ENCODE measurements at places on chromosomes 6 and 20.
A peak's percentile ranks its signal among the peaks of the same experiment; 100 is the strongest.

DNA sequence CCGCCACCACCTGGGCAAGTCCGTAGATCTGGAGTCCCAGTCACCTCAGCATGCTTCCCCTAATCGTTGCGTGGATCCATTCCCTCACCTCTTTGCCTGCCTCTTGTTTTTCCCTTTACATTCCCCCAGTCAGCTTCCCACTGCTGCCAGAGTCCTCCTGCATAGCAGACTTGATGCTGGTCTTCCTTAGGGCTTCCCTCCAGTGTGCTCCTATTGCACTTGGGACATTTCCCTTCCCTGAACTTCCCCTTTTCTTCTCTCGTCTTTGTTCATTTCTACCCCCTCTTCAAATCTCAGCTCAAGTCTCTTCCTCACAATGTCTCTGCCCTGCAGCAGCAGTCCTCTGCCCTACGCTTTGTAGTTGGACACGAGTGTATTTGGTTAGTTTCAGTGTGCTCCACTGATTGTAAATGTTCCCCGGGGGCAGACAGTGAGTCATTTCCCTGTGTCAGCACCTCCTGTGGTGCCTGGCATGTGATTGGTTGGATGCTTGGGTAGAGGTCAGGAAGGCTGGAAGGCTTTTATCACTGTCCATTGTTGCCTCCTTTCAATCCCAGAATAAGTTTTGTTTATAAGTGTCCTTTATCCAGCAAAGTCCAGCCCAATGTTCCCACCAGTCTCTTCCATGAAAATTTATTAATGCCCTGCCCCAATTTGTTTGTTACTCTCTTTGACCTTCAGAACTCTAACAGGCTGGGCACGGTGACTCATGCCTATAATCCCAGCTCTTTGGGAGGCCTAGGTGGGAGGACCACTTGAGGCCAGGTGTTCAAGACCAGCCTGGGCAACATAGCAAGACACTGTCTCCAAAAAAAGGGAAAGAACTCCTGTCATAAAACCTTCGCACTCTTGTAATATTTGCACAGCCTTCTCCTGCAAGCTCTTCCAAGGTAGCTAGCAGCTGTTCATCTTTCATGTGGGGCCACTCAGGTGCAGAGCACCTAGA is 38.3 kb downstream of the FAM120B start:
- DNase-seq, result peak; percentile 40

- DNase-seq, result no peak
Observed at GRCh38 chr6:1970151-1970561, 275.2 kb downstream of the GMDS start.

- no peak for DNase-seq
Observed at GRCh38 chr6:136822046-136822375, 381 bp upstream of the PEX7 start.

DNA sequence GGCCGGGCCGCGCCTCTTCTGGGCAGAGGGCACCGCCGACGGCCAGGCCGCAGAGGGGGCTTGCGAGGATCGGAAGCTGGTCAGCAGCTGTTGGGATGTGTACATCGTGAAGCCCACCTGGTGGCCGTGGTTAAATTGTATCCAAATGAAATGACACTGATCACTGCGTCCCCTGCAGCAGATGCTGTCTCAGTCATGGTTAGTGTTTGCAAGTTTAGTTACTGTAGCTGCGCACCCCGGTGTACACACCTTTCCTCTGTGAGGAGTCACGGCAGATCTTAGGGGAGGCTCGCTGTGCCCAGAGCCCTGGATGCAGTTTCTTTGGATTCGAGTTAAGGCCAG is 653 bp downstream of the NAA20 start:
- no peak for DNase-seq

DNA sequence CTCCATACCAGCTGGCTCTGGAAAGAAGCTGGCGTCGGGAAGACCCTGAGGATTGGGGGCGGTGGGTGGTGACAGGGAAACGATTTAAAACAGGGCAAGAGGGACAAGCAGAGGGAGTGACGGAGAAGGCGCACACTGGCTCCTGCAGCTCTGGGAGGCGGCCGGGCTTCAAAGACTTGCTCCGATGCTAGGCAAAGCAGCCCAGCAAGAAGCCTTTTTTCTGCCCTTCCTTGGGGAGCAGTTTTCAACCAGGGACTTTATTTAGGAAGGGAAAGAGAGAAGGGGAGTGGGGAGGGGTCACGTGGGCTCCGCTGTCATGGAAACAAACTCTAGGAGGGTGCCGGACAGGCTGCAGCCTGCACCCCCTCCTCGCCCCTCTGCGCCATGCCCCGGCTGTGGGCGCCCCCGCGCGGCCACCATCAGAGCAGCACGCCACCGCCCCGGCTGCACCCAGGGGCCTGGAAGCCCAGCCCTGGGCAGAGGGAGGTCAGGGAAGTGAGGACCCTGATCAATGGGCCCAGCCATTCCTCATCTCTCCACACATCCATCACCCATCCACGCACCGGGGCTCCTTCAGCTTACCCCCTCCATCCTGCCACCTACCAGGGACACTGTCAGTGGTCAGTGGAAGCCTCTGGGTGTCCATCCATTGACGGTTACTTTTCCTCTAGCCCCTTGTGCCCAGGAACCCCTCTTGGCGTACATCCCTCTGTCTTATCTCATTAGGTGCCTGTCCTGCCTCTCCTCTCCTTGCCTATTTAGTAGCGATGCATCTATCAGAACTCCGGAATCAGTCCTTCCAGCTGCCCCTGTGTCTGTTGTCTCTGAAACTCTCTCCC is 66.6 kb upstream of the CCDC167 start:
- DNase-seq, result peak; percentile 48

GRCh38 chr6:136795996-136796395 is 3.7 kb upstream of the MAP3K5 start:
- DNase-seq, result no peak

DNA sequence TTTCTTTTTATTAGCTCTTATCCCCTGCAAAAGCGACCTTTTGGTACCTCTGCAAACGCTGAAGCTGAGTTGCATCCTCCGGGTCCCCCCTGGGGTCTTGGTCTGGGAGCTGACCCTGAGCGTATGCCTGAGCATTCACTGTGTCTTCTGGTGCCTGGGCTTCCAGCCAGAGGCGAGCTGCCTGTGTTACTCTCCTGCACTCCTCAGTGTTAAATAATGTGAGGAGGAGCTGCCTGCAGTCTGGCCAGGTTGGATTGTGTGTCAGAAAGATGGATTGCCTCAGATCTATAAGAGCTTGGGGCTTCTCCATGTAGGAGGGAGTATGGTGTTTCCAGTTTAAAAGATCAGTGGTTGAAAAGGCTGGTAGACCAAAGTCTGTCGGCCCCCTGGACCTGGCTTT is 8.7 kb upstream of the GMPR start:
- no peak for DNase-seq

DNA sequence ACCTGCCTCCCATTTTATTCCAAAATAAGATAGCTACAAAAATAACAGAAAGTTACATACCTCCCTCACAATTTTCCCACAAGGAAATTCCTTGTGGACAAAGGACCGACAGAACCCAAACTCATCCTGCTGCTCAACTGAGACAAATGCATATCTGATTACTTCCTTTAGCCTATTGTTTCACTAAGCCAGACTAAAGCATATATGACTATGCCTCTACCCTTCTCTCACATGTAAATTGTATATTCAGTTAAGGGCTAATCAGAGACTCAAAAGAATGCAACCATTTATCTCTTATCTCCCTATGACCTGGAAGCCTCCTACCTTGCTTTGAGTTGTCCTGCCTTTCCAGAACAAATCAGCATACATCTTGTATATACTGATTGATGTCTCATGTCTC is 72.1 kb downstream of the MANEA start:
- DNase-seq, result no peak

DNA sequence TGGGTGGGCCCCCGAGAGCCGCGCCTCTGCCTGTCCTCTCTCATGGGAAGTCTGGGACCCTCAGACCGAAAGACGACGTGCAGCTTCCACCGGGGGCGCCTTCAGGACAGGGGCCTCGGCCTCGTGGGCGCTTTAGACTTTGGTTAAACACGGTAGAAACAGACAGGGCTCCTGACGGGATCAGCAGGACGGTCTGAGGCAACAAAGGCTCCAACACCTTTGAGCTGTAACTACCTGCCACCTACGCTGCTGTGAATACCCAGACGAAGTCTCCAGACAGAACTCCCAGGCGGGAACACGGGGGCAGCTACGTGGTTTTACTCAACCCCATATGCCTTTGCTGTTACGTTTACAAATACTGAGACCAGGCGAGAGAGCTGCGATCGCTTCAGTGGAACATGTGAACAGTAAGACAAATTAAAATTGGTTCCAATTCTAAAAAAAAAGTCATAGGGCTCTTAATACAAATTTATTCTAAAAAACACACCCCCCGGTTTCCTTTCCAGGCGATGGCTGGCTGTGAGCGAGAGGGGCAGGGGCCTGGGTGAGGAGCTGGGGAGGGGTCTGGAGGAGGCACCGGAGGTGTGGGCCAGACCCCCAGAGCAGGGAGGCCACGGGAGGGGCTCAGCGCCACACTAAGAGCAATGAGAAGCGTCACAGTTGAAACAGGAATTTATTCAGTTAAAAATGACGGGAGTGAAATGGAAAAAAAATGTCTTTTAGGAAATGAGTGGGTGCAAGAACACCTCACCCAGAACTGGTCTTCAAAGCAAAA is 453.2 kb downstream of the QKI start:
- no peak for DNase-seq

DNA sequence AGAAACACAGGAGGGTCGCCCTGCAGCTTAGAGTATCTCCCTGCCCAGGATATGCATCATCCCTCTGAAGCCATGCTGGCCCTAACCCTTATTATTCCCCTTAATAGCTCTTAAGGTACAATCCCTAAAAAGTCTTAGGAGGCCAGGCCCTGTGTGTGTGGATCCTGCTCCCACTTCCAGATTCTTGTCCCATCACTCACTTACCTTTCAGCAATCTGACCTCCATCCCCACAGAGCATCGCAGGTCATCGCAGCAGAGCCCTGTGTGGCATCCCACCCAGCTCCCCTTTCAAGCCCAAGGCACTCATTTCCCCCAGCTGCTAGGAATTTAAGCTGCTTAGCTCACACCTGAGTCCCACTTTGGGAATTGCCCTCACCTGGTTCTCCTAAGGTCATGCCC is 223.8 kb upstream of the SMLR1 start:
- no peak for DNase-seq

- no peak for DNase-seq
Observed at GRCh38 chr20:5510446-5510845, 193.7 kb upstream of the PROKR2 start.

- no peak for DNase-seq
Observed at GRCh38 chr6:14172562-14172961, 55.0 kb downstream of the CD83 start.

- DNase-seq, result no peak
Observed at GRCh38 chr20:58708246-58708931, 15.8 kb downstream of the NPEPL1 start.

- no peak for DNase-seq
Observed at GRCh38 chr6:165695722-165696515, 32.9 kb upstream of the PDE10A start.

GRCh38 chr6:98056955-98057354 is 773.9 kb upstream of the MMS22L start:
- no peak for DNase-seq

DNA sequence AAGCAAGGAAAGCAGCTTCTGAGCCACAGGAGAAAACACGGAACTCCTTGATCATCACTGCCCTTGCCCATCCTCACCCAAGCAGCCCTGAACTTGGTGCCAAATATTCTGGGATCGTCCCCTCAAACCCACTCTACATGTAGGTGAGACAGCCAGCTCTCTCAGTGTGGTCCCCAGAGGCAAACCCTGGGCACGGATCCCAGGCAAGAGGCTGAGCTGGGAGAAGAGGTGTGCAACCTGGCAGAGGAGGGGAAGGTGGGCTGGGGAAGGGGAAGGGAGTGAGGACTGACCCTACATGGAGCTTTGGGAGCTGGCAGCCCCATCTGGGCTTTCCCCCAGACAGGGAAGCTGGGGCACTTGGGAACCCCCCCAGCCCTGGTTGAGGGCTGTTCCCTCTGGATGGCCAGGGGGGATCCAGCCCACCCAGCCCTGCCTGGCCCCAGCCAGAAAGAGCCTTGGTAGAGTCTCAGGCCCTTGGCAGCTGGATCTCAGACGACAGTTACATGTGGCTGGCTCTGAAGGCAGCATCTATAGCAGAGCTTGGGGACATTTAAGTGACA is 186.2 kb upstream of the CST7 start:
- DNase-seq, result no peak

- no peak for DNase-seq
Observed at GRCh38 chr6:161141173-161141572, 132.7 kb downstream of the AGPAT4 start.

DNA sequence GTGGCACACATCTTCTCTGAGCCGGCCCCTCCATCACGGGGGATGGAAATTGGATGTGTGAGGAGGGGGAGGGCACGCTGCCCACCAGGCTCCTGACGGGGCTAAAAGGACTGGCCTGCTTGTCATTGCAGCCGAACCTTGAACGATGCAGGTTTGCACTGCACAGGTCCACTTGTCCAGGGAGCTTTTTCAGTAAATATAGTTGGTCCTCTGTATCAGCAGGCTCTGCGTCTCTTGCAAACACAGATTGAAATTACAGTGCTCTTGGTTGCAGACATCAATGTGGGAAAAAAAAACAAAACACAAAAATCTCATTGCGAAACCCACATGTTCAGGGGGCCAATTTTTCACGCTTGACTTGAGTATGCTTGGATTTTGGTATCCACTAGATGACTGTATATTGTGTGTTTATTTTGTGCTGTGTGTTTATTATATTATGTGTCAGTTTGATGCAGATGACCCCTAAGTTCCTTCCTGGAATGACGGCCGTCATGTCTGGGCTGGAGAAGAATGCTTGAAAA is 29.2 kb downstream of the ERMARD start:
- DNase-seq, result no peak

Measured in NT2/D1 (cell line).